Stimulated activated CD4-positive, alpha-beta T cell treated with anti-CD3 and anti-CD28 coated beads, Interleukin-1b, Interleukin-23, amount 100 ng/mL, for 1 hour (primary cell): ENCODE measurements at places on chromosomes 6 and 20.

GRCh38 chr6:25217829-25218228 lies 61.3 kb upstream of the CARMIL1 start:
- DNase-seq, result no peak

- DNase-seq, result no peak
Observed at GRCh38 chr6:5108536-5109150, 23.5 kb downstream of the PPP1R3G start.

DNA sequence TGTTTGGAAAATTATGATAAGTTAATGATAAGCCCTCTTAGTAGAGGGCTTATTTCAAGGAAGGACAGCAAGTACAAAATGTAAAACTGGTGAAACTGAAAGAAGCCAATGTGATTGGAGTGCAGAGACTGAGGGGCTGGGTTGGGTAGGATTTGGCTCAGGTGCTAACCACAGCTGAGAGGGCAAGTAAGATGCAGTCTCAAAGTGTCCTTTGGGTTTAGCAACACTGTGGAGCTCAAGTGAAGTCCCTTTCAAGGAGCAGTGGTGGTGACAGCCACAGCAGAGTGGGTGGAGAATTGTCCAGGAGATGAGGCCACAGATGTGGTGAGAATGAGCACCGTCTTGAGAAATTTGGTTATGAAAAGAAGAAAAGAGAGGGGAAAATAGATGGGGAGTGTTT lies 181.4 kb downstream of the AKAP7 start:
- no peak for DNase-seq

DNA sequence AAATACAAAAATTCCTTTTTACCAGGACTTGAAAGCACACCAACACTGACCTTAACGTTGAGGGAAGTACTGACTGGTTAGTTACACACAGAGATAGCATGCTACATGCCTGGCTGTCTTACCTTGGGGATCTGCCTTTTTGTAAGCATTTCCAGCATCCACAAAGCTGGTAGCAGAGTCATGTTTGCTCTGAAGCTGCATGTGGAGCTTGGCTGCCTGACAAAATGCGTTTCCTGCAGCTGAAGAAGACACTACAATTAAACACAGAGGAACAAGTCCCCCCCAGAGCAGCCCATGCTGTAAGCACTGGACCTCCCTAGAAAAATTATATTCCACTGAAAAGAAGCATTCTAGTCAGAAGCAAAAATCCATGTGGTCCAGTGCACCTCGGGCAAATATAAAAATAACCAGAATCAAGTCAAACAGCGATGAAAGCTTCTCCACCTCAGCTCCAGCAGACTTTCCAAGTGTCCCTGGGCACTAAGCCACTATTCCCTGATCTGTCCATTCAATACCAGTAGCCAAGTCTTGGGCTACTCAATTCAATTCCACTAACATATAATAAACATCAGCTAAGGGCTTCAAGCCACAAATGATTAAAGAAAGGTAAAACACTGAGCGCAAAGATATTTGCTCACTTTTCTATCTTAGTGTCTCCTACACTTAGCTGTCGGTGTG lies 24.2 kb downstream of the NAPB start:
- DNase-seq, result no peak

GRCh38 chr6:130740308-130740707 lies 86.9 kb upstream of the SMLR1 start:
- no peak for DNase-seq

GRCh38 chr20:11130554-11131166 lies 456.9 kb upstream of the JAG1 start:
- no peak for DNase-seq

GRCh38 chr6:125674230-125674629 lies 75.2 kb upstream of the HEY2 start:
- DNase-seq, result no peak

DNA sequence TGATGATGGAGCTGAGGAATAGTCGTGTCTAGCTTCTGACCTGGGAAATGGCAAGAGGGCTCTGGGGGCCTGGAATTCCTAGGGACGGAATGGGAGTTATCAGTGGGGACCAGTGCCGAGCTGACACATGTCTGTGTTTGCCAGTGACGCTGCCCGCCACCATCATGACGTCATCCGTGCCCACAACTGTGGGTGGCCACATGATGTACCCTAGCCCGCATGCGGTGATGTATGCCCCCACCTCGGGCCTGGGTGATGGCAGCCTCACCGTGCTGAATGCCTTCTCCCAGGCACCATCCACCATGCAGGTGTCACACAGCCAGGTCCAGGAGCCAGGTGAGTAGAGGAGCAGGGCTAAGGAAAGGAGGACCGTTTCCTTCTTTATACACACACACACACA lies 3.8 kb upstream of the CUL9 start:
- DNase-seq, result no peak

DNA sequence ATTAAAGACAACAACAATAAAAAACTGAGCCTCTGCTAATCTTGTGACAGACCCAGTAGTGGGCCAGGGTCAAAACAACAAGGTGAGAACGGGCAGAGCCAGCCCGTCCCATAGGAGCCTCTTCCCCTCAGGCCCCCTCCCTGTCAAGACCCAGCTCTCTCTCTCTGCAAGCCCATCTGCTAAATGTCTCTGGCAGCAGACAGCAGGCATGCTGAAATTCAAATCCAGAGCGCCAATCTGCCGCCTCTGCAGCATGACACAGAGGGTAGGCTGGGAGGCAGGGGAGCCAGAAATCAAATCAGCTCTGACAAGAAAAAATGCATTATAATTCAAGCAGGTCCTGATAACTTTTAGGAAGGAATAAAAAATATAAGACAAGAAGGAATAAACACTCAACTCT lies 26.3 kb downstream of the METTL24 start:
- DNase-seq, result no peak

DNA sequence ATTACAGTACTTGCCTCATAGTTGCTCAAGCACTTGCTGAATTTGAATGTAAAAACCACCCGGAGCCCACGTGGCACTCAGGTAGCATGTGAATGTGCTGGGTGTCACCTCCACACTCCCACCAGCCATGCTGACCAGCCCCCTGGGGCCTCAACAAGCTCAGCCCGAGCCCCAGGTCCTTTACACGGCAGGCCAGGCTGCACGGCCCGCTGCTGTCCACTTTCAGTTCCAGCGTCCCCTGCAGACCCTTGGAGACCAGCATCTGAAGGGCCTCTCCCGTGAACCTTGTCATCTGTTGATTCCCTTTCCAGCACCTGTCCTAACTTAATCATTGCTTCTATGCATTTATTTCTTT lies 33.3 kb upstream of the ZBP1 start:
- no peak for DNase-seq

GRCh38 chr20:10014431-10014830 lies 20.4 kb upstream of the ANKEF1 start:
- DNase-seq, result no peak

GRCh38 chr6:151139524-151139923 lies 100.2 kb upstream of the AKAP12 start:
- no peak for DNase-seq

DNA sequence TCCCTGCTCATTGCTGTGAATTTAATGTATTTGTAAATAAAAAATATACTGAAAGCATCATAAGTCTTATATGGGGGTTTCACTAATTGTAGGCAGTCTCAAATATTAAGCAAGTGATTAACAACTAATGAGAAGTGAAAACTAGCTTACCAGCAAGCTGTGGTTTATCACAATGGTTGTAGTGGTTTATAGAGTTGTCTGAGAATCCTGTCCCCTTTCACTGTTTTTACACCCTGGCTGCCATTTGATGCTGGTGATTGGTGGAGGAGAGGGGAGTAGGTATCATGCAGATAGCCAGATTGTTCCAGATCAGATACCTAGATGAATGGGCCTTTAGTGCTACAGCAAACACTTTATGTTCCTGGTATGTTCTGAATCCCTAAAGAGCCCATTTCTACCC lies 6.0 kb downstream of the MKKS start:
- DNase-seq, result no peak

DNA sequence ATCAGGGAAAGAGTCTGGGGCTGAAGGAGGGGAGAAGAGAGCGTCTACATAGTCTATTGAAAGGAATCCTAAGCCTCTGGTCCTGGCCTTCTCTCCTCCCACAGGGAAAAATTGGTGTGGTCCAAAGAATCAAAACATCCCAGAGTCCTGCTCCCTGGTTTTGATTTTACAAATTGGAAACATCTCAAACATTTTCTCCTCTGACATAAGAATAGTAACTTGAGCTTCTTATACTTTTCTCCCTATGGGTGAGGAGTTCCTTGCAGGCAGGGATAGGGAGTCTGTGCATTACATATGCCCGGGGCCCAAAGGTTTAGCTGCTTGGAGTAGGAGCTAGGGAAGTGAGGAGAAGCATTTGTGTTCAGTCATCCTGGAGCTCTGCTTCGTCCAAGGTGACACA lies 120.0 kb upstream of the GGTLC1 start:
- DNase-seq, result no peak
